ENCODE measurements at places on chromosomes 1 and 21.
A peak's percentile ranks its signal among the peaks of the same experiment; 100 is the strongest.

- peak; percentile 39 for DNase-seq
Measured at GRCh38 chr1:168341483-168341975, 60.9 kb downstream of the TBX19 start.

GRCh38 chr1:229300099-229300757 lies 29.3 kb downstream of the RAB4A start:
- no peak for DNase-seq

DNA sequence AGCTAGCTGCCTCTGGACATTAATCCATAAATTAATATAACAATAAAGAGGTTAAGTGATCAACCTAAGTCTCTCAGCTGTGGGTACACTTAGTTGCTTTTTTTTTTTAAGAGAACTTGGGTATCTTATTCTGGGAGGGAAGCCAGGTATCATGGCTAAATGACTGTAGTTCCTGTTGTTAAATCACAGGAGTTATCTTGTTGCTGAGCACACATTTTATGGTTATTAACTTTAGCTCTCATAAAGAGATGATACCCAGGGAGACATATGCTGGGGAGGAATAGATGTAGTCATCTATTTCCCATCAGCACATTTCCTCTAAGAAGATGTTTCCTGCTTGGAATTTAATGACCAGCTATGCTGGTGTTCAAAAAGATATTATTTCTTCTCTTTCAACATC lies 227.8 kb downstream of the PTGER3 start:
- DNase-seq, result no peak

- DNase-seq, result no peak
Measured at GRCh38 chr1:27374362-27375086, at the start of gene FCN3. TSS of gene FCN3 (minus strand) at chr1:27374824. CDS start at chr1:27374818, 6 bp downstream.

GRCh38 chr1:156608981-156609380 lies 7.7 kb upstream of the GPATCH4 start:
- DNase-seq, result no peak

DNA sequence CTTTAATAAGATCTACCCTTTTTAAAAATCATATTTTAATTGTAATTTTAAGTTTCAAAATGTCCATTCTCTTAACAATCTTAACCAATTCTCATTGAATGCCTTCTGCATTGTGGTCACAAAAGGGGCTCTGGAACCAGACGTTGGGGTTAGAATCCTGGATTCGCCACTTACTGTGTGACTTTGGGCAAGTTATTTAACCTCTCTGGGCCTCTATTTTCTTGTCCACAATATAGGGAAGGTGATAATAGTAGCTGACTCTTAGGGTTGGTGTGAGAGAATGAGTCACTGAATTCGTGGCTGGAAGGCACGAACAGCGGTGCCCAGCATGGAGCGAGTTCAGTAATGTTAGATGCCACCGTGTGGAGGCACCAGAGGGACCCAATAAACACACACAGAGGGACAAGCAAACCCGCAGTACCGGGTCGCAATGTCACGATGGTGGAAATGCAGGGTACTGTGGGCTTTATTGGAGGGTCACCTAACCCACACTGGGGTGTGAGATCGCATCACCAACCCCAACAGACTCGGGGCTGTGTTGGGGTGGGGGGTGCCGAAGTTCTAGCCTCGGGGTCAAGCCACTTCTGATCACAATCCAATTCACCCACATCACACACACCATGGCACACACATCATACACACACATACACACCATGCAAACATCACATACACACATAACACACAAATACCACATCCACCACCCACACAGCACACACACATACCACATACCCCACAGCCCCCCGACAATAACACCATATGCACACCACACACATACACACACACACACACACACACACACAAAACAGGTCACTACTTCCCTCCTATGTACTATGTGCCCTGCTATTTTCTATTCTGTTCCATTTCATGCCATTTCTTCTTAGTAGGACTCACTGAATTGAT lies 27.0 kb upstream of the IFNAR2 start:
- DNase-seq, result no peak

DNA sequence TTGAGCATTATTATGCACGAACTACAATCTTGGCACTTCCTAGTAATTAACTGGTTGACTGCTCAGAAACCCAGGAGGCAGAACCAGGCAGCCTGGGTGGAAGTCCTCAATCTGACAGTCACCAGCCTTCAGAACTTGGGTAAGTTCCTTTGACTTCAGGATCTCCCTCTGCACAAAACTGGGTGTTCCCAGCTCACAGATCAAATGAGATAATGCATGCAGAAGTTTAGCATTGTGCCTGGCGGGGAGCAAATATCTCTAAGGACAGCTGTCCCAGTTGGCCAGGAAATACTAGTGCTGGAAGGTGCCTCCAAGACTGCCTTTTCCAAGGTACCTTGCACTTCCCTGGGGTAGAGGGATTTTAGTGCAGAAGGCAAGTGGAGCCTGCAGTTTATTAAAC lies 294.8 kb downstream of the PCP4 start:
- no peak for DNase-seq
